NCI-H1105 treated with DMSO at 0.1 percent for 48 hours (cell line): ENCODE measurements at places on chromosomes 7 and 10.

DNA sequence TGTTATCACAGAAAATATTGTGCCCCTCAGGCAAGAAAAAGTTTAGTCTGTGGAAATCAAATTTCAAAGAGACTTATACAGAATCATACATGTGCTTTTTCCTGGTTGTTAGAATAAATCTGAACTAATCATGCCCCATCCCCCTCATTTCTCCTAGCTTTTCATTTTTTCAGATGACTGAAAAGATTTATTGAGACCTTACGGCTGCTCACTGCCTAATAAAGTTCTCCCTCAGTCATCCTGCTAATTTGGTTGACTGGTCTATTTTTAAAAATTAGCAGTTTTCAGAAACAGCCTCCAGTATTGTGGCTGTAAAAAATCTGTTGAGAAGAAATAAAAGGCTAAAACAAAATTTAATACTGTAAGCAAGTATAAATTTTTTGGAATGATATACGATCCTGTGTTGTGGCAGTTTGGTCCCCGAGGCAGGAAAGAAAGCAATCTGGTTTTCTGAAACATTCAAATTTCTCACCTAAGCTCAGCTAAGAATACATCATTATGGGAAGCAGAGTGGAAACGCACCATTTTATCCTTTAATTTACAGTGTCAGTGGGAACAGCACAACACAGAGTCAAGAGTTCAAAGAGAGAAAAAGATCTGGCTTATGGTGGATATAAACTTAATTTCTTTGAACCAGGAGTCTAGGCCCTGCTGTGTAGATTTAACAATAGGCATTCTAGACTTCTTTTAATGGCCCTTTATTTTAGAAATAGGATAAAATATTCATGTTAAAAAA, 144.4 kb downstream of the KCND2 start:
- DNase-seq, result no peak

DNA sequence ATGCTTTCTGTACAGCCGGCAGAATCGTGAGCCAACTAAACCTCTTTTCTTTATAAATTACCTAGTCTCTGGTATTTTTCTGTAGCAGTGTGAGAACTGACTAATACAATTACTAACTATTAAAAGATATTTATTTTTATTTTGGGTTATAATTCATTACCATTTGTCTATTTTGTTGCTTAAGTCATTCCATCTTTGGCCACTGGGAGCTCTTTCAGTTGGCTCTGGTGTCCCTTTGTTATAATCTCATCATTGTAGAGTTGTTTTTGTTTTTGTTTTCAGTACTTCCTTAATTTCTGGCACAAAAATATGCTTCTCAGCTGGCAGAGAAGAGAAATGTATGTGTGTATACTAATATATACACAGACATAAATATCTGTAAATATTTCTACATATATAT, 807.9 kb upstream of the MBL2 start:
- DNase-seq, result no peak

DNA sequence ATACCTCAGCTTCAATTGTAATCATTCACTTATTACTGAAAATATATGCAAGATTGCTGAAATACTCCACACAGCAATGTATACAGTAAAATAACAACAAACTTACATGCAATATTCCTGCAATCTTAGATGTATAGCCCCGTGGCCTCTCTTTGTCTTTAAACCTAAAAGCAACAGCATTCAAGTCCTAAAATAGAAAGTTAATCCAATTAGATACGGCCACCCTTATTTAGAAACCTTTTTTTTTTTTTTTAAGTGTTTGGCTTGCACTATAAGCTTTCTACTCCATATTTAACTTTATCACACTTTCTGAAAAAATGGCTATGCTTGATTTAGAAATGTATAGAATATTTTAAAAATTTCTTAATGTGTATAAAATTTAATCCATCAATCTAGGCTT, 67.6 kb downstream of the IDE start:
- no peak for DNase-seq

- no peak for DNase-seq
Measured at GRCh38 chr10:34141032-34141680, 673.9 kb downstream of the PARD3 start.

DNA sequence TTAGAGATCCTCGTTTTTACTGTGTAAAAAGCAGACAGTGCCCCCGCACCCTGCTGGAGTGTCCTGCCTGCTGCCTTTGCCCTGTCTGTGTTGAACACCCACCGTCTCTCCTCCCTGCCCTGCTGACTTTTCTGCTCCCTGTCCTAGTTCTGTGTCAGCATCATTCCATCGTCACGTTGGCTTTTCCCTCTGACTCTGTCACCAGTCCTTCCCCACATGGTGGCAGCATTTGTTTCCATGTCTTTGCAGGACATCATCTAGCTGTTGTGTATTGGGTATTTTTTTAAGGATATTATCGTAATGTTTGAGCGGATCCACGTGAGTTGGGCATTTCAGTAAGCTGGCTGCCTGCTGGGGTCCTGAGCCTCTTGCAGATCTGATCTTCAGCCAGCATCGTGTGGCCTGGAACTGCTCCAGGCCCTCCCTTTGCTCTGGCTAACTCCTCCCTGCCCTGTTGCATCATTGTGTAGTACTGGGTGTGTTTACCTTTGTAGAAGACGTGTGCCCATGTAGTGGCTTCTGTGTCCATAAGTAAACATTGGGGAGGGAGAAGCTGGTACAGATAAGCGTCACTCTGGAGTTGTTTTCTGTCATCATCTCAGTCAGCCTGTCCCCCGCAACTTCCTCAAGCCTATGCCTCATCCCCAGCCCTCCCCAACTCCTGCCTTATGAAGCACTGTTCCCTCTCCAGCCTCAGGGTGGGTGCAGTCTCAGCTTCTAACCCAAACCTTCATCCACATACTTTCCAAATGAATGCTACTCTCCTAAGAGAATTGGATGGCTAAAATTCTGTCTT, 44.3 kb downstream of the TRRAP start:
- no peak for DNase-seq

DNA sequence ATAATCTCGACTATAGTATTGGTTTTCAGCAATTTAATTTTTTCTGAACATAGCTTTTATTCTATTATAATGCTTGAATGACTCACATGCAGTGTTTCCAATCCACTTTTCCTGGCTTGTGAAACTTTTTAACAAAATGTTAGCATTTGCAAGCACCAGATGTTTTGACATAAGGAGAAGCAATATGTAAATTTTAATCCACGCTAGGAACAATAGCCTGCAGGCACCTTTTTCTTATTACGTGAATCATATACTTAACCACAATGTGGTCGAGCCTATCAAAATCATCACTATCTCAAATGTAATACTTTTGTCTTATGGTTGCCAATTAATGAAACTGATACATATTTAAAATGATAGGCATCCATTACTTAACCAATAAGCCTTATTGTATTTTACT, 97.1 kb downstream of the TFEC start:
- DNase-seq, result no peak

- DNase-seq, result no peak
Measured at GRCh38 chr7:156178214-156178613, 366.0 kb upstream of the SHH start.

- no peak for DNase-seq
Measured at GRCh38 chr7:91692800-91693199, 187.7 kb downstream of the MTERF1 start.

GRCh38 chr10:29908962-29909361, 150.4 kb downstream of the JCAD start:
- no peak for DNase-seq

- no peak for DNase-seq
Measured at GRCh38 chr10:110841767-110842267, 29.9 kb upstream of the PDCD4 start.

DNA sequence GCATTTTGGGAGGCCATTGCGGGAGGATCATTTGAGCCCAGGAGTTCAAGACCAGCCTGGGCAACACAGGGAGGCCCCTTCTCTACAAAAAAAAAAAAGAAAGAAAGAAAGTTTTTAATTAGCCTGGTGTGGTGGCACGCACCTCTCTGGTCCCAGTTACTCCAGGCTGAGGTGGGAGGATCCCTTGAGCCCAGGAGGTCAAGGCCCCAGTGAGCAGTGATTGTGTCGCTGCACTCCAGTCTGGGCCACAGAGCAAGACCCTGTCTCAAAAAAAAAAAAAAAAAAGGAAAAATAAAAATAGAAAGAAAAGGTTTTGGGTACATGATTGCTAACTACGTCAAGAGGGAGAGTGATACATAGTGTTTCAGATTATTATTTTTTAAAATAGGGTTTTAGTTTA, 2.0 kb upstream of the USP54 start:
- no peak for DNase-seq

- no peak for DNase-seq
Measured at GRCh38 chr10:121633056-121633455, 34.8 kb upstream of the FGFR2 start.

GRCh38 chr10:125249948-125250347, 89.6 kb upstream of the CTBP2 start:
- DNase-seq, result no peak

GRCh38 chr7:79434098-79434497, 19.4 kb downstream of the MAGI2 start:
- DNase-seq, result no peak

GRCh38 chr10:43138757-43139241, 554 bp downstream of the CSGALNACT2 start:
- no peak for DNase-seq
